RKO (cell line): ENCODE measurements at places on chromosomes 2 and 18.
A peak's percentile ranks its signal among the peaks of the same experiment; 100 is the strongest.

GRCh38 chr18:10041180-10041579, 127.4 kb downstream of the VAPA start:
- no peak for DNase-seq

- DNase-seq, result no peak
These were observed 182.5 kb downstream of the TNS1 start for GRCh38 chr2:217820091-217820819.

DNA sequence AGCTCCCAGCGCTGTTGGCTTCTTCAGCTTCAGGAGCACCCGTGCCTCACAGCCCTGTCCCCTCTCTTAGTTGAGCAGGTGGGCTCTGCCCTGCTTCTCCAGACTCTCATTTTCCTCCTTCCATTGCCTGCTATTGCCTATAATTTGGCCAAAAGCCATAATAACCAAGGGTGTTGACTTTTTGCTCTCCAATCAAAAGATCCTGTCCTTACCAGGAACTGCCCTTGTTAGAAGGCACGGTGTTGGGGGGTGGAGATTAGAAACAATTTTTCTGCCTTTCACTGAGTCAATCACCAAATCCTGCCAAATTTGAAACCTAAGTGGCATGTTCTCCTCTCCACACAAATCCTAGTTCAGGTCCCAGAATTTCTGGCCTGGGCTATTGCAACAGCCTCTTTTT, 16.7 kb upstream of the PDIA6 start:
- DNase-seq, result no peak

DNA sequence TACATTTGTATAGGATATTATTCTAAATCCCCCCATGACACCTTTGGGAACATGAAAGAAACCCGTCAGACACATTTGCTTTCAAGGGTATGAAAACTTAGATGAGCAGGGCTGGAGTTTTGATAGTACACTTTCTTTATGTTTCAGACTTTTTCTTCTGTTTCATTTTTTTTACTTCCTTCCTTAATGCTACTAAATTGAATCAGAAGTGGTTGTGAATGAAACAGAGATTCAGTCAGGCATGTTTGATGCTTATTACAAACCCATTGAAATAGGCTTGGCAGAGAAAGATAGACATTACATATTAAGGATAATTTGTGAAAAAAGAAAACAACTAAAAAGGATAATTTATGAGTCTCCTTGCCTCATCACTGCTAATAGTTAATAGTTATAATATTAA, 26.8 kb downstream of the SLC30A6 start:
- no peak for DNase-seq

GRCh38 chr18:74597662-74598349, at the start of gene ZNF407:
ZNF407 (plus strand) TSS chr18:74597870; CDS start chr18:74631020, 33,150 bp downstream.
- DNase-seq, result peak; percentile 89

DNA sequence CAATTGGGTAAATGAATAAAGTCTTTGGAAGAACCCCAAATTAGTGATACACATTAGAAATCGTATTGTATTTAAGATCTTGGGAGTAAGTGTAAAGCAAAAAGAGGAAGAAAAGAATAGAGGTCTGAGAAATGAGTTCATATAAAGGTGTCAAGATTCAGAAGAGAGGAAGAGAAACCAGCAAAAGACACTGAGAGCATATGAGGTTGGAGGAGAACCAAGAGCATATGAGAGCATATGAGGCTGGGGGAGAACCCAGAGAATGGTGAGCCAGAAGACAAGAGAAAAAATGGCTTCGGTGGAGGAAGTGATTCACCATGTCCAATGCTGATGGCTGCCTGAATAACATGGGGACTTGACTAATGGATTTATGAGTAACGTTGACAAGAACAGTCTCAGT, 620.1 kb upstream of the GCFC2 start:
- peak; percentile 65 for DNase-seq

- DNase-seq, result peak; percentile 76
These were observed 87.9 kb downstream of the CNTNAP5 start for GRCh38 chr2:124112966-124113365.

DNA sequence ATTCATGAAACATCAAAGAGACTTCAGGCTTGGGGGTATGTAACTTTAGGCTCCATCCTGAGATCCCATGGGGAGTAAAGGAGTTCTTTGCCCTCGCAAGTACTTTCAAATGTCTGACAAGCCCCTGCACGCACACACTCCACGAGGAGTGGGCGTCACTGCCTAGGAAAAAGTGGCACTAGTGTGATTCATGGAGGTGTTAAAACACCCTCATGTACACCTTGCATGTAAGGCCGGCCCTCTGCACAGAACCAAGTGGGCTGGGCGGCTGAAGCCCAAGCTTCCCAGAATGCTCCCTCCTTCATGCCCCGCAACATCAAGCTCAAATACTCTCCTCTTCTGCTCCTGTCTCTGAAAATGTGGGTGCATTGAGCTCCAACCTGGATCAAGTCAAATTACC, 7.8 kb downstream of the HS1BP3 start:
- DNase-seq, result no peak

GRCh38 chr2:99067871-99068625, 73.5 kb upstream of the C2orf15 start:
- no peak for DNase-seq

DNA sequence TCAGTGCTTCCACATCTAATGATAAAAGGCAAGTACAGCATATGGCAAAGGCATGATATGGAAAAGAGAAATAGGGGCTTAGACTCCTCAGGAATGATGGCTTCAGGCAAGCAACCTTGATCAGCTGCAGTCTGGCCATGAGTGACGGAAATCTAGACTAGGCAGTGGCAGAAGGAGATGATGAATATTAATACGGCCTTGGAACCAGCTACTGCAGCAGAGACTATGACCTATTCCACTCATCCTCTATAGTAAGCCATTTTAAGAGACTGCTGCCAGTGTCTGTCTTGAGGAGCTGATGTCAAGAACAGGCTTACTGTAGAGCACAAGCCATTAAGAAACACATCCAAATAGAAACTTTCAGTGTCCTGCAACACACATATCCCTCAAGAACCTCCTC, 23.7 kb downstream of the ASXL2 start:
- no peak for DNase-seq

DNA sequence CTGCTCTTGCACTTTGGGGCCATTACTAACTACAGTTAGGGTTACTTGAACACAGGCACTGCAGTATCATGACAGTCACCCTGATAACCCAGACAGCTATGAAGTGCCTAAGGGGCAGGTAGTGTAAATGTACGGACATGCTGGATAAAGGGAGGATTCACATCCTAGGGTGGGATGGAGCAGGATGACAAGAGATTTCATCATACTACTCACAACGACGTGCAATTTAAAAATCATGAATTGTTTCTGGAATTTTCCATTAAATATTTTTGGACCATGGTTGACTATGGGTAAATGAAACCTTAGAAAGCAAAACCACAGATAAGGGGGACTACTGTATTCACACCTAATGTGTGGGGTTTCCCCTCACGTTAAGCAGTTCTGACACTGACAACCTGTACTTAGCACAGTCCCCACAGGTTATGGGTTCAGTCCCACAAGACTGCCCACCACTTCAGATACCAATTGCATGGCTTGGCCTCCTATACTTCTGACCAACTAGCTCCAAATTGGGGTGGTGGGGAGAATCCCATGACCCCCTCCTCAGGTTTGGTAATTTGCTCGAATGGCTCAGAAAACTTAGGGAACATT, 75.8 kb downstream of the NAT8 start:
- DNase-seq, result no peak

DNA sequence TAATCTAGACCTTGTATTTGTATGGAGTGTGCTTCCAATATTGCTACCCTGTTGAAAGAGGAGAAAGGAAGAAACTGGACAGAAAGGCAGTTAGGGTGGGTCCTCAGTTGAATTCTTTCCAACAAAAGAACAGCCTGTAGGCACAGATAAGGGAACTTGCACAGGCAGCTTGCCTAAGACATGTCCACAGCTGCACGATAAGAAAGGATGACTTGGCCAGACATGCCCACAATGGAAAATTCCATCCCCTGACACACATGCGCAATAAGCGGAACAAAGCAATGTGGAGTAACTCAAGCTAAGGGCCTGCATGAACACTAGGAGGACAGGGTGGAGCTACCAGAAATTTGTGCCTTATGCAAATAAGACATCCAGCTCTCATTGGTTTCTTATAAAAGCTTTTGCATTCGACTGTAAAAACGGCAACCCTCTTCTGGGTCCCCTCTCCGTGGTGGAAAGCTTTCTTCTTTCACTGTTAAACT, 1084.7 kb upstream of the NXPH2 start:
- no peak for DNase-seq

GRCh38 chr18:34884436-34884835, 156.8 kb upstream of the MAPRE2 start:
- DNase-seq, result no peak

GRCh38 chr2:15945909-15946705, 5.8 kb downstream of the MYCN start:
- DNase-seq, result no peak

GRCh38 chr2:56709181-56709580, 525.4 kb downstream of the CCDC85A start:
- DNase-seq, result no peak

DNA sequence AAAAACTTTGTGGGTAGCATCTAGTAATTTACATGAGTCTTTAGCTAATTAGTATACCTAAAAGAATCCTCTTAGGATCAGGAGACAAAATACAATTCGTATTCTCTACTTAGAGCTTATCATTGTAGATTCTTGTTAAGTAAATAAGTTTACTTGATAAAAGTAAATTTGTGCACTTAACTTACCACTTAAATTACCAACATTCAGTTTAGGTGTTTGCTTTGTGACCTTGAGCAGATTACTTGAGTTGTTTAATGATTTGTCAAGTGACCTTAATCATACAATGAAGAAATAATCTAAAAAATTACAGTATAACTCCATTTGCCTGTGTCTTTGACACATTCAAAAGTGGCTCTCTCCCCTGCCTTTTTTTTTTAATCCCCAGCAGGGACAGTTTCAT, 67.2 kb upstream of the UBXN4 start:
- DNase-seq, result no peak

GRCh38 chr2:46490521-46491141, 11.3 kb downstream of the TMEM247 start:
- DNase-seq, result no peak

- peak; percentile 70 for DNase-seq
These were observed 35.0 kb downstream of the RTN4 start for GRCh38 chr2:55014962-55015939.

- no peak for DNase-seq
These were observed 71.6 kb upstream of the CHRNA1 start for GRCh38 chr2:174835797-174836255.

DNA sequence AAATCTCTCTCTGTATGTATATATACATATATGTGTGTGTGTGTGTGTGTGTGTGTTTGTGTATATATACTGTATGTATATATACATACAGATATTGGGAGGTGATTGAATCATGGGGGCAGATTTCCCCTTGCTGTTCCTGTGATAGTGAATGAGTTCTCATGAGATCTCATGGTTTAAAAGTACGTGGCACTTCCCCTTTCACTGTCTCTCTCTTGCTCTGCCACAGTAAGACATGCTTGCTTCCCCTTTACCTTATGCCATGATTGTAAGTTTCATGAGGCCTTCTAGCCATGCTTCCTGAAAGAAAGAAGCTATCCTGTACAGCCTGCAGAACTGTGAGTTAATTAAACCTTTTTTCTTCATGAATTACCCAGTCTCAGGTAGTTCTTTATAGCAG, 18.8 kb upstream of the CCDC195 start:
- DNase-seq, result no peak

GRCh38 chr2:11031876-11032275, 120.1 kb downstream of the KCNF1 start:
- no peak for DNase-seq

GRCh38 chr2:160224507-160224906, 24.4 kb upstream of the ITGB6 start:
- DNase-seq, result no peak

GRCh38 chr2:106011380-106011779, 182.7 kb downstream of the UXS1 start:
- no peak for DNase-seq

DNA sequence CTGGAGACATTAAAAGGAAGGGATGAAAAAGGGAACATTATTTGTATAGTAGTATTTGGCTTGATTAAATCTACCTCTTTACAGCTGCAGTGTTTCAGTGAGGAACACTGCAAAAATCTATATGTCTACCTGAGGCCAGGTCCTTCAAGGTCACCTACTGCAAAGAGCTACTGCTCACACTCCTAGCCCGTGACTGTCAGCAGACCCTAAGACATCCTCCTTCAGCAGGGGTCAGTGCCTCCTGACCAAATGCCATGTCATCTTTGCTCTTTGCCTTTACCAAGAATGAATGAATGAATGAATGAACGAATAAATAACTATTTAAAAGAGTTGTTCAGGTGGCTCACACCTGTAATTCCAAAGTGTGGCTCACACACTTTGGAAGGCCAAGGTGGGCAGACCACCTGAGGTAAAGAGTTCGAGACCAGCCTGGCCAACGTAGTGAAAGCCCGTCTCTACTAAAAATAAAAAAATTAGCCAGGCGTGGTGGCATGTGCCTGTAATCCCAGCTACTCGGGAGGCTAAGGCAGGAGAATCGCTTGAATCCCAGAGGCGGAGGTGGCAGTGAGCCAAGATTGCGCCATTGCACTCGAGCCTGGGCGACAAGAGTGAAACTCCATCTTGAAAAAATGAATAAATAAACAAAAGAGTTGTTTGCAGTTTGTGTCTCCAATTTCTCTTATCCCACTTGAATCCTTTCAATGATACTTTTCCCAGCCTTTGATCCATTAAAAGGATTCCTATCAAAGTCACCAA, 84.3 kb upstream of the GRB14 start:
- no peak for DNase-seq

DNA sequence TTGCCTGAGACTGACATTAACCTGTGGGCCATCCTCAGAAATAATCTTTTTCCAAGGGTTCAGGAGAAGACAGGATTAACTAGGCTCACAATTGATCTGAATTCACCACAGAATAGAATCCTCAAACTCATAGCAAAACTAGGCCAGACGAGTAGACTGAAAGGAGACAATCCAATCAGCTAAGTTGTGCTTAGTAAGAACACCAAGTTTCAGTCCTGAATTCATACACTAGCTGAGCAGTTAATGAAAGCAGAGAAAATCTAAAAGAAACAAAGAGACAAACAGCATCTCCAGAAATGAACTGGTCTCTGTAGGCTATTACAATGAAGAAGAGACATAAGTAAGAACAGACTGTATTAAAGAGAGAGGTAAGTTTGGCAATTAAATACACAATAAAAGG, 89.5 kb downstream of the GORASP2 start:
- no peak for DNase-seq

- DNase-seq, result no peak
These were observed 853.1 kb upstream of the SALL3 start for GRCh38 chr18:78126536-78126935.
